Central memory CD8-positive, alpha-beta T cell (primary cell): ENCODE measurements at places on chromosomes 11 and 22.

GRCh38 chr11:19377881-19378280 is 137.1 kb upstream of the E2F8 start:
- no peak for DNase-seq

- no peak for DNase-seq
Observed at GRCh38 chr11:131095511-131096185, 179.4 kb upstream of the SNX19 start.

DNA sequence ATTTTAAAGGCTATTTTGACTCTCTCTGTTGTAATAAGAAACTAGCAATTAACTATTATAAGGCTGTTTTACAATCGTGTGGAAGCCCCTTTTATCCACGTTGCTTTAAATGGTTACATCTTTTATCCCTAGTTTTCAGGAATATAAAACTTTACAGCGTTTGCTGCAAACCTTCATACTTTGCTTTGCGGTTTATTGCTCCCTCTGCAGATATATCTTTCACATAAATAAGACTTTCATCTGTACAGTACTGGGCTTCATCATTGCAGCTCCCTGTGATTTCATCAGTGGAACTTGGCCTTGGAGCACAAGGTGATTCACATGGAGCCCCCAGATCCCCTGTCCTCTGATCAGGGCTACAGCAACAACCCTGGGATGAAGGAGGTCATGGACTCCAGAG is 25.6 kb downstream of the HTR3A start:
- DNase-seq, result no peak

DNA sequence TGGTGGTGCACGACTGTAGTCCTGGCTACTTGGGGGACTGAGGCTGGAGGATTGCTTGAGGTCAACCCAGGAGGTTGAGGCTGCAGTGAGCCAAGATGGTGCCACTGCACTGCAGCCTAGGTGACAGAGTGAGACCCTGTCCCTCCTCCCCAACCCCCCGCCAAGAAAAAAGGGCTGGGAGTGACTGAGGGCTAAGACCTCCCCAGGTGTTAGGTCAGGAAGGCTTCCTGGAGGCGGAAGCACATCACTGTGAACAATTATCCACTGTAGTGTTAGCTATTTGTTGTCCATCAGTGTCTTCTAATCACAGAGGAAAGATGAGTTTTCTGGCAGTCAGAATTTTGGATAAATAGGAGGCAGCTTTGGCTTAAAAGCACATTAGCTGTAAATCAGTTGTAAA is 8.8 kb downstream of the YDJC start:
- no peak for DNase-seq

GRCh38 chr11:37320921-37321320 is 722.9 kb upstream of the RAG2 start:
- DNase-seq, result no peak

DNA sequence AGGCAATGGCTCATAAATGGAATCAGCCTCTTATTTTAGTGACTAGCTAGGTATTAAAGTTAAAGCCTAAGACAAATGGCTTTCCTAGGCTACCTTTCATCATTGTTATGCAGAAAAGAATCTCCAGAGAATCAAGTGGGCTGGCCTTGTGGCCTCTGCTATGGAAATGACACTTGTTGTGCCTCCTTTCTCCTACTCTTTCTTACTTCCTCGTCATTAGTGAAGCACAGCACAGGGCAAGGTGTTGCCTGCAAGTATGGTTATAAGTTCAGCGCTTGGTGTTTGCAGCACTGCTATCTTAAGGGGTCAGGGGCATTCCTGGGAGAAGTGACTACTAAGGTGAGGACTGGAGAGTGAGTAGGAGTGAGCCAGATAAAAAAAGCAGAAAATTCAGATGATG is 45.4 kb upstream of the GLYATL1 start:
- DNase-seq, result no peak
